Activated naive CD4-positive, alpha-beta T cell treated with anti-CD3 and anti-CD28 coated beads, Interleukin-2, amount 50 U/mL, for 72 hours (primary cell): ENCODE measurements at places on chromosomes 2 and 18. TPM values are rescaled to one million over a fixed set of nuclear protein-coding genes. Genes with fewer than 3 reads are reported as not detected.

Gene DNAH7
- total RNA-seq = not detected

Gene TTR
- total RNA-seq = not detected

DNA sequence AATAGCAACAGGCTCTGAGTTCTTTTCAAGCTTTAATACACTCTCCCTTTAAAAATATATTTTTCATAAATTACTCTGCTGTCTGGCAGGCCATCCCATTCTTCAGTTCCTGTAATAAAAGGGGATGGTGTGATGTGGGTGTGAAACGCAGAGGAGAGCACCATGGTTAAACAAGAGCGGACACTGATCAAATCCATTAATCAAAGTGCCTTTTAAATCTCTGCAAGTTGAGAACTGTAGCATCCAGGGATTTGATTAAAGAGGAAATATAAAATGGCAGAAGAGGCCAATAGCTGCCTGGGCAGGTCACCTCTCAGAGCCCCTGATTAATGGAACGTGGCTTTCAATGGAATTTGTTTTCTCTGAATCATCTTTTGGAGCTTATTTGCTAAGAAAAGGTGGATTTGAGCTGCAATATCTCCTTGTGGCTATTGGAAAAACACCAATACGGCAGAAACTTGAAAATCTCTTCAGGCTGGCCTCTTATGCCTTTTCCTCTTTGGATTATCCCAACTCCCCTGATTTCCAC lies 96.9 kb downstream of the ACTR3 start:
- DNase-seq = no peak

- DNase-seq = no peak
Observed at GRCh38 chr18:50848061-50848551, 28.3 kb upstream of the MRO start.

- DNase-seq = no peak
Observed at GRCh38 chr2:104408266-104408665, 445.6 kb upstream of the POU3F3 start.

DNA sequence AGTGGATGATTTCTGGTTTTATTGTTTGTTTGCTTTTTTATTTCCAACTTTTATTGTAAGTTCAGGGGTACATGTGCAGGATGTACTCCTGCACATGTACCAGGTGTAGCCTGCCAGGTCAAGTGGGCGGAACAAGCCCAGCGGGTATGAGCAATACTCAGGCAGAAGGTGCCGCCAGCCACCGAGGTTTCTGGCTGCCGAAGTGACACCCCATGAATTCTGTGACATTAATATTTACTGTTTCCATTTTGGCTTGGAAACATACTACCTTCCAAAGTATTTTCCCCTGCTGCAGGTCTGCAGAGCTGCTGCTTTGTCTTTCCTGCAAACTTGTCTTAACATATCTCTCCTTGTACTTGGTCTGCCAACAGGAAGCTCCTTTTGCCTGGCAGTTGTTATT lies 78.5 kb downstream of the PTPN4 start:
- no peak for DNase-seq
